Stimulated activated CD8-positive, alpha-beta memory T cell treated with anti-CD3 and anti-CD28 coated beads, Interleukin-7, amount 100 ng/mL, for 1 hour (primary cell): ENCODE measurements at places on chromosomes 5 and 9.

DNA sequence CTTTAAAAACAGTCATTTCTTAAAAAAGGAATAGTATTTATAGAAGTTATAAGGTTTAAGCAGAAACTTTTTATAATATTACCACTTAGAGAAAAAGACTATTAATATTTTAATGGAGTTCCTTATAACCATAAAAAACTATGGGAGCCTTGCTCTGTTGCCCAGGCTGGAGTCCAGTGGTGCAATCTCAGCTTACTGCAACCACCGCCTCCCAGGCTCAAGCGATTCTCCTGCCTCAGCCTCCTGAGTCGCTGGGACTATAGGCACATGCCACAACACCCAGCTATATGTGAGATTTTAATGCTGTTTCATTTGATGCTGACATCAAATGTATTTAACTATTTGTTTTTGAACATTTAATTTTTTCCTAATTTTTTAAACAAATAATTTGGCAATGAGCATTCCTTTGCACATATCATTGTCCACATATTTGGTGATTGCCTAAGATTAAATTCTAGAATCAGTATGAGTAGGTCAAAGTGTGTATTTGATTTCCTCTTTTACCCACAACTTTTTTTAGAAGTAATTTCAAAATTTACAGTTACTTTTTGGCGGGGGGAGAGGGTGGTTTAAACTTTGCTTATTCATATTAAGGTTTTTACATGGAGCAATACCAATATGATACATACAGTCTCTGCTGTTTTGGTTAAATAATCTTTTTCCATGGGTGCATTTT, 235.5 kb downstream of the ARHGEF28 start:
- DNase-seq = no peak

DNA sequence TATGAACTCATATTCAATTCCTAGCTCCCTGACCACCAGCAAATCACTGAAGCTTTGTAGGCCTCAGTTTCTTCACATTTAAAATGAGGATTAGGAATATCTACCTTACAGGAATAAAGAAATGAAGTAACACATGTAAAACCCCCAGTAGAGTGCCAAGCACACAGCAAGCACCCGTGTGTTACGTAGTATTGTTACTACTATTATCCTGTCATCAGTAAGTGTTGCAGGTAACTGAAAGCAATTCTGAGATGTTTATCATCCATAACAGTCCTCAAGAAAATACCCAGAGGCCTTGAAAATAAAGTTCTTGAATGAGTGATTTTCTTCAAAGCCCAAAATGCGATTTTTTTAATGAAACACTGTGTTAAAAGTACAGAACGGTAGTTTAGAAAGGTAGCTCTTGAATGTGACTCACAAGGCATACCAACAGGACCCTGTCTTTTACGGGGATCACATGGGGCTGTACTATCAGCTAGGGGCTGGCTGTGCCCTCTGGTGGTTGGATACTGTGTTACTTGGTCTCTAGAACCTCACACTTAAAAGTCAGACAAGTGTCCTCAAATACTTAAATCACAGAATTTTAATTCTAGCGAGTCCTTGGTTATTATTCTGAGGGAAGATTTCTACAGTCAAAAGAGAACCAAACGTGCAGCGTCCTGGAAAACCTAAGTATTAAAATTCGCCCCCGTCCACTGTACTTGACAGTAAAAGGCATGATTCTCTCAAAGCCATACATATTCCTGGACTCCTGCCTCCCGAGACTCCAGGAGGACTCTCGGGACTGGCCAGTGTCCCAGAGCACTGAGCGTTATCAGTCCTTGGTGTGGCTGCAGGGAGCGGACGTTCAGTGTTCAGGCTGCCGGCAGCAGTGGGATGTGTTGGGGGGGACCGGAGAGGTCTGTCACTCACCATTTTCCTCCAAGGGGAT, 725 bp downstream of the NDUFB6 start:
- peak; percentile 43 for DNase-seq

DNA sequence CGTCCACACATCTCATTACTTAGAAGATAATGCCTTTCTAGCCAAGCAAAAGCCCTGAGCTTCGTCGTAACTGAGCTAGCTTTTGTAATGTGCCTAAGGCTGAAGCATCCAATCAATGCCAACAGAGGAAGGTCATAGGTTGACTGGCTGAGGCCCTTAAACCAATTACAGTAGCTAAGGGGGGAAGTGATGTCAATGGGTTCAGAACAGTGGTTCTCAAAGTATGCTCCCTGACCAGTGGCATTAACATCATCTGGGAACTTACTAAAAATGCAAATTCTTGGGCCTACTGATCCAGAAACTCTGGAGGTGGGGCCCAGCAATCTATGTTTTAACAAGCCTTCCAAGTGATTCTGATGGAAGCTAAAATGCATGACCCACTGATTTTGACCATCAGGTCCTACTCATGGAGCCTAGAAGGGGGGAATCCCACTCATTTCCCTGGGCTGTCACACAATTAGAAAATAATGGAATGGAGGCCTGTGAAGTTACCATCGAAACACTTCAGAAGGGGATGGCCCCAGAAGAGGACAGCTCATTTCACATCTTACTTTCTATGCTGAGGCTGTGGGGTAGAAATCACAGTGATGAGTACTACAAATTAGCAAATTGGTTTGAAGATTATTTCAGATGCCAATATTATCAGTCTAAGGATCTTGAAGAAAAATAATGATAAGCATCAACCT, 4.8 kb upstream of the VLDLR start:
- no peak for DNase-seq

GRCh38 chr9:34267660-34268059, 61.4 kb downstream of the KIF24 start:
- no peak for DNase-seq

GRCh38 chr9:99368341-99369326, 146.6 kb downstream of the SEC61B start:
- DNase-seq = no peak

DNA sequence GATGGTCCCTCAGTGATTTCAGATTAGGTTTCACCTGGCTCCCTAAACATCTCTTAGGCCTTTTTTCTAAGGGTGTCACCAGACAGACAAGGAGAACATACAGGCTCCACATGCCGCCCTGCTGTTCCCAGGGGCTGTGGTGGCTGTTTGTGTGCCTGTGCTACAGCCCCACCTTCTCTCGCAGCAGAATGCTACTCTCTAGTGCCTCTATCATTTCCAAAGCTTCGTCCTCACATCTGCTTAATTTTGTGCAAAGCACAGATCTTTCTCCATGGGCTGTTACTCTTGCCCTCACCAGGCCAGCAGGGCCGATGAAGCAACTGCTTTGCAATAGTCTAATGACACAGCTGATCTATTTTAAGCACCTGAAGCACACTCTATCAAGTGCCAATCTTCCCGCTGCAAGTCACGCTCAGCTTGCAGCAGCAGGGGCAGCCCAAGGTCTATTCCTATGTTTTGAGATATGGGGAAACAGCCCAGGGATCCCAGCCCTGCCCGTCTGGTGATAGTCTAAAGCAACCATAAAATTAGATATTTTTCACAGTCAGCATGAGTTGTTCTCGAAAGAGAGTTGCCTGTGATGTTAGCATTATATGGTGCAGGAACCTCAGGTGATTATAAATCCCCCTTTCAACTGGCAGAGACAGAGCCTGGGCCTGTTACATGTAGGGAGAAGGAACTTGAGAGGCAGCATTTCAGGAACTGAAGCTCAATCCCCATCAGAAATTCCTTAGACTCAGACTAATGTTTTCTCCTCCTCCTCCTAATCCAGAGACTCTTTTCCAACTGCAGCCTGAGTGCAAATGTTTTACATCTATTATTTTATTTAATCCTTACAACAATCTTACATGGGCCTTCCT, 12.7 kb downstream of the ABLIM3 start:
- no peak for DNase-seq

DNA sequence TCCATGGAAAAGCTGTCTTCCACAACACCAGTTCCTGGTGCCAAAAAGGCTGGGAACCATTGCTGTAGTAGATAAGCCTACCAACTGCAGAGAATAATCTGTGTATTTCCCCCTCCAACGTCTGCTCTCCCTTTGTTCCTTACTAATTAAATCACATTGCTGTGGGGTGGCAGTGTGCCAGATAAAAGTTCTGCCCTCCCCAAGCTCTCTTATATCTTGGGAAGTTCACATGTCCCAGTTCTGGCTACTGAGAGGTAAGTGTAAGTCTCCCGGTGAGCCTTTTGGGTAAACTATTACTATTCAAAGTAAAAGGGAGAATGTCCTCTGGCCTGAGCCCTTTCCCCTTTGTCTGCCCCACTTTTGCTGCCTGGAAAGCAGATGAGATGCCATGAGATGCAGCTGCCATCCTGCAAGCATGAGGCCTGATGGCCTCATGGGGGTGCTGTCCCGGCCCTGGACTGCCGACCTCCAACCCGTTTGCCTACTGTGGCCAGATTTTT, 14.7 kb downstream of the ENC1 start:
- no peak for DNase-seq

GRCh38 chr5:6744841-6745705, 31.8 kb downstream of the TENT4A start:
- DNase-seq = no peak

DNA sequence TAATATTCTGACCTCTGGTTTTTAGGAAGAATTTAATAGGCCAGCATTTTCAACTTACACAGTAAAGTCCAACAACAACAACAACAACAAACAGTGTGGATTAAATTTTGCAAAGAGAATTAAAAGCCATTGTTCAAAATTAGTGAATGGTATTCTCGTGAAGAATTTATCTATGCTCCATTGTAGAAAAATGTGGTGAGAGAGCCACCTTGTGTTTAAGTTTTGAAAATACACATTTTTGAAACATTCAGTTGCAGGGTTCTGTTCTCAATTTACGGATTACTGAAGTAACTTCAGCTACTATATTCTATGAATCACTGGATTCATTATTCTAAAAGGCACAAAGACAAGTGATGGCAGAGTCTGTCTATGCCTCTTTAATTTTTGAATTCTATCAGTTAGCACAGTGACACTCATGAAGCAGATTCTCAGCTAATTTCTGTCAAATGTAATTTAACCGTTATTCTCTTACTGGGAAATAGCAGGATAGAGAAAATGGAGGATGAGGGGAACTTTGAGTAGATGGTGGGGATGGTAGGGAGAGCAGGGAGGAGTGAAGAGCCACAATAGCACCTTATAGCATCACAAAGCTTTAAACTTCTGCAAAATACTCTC, 11.0 kb downstream of the CCDC152 start:
- no peak for DNase-seq

GRCh38 chr9:109251080-109251775, 69.6 kb downstream of the EPB41L4B start:
- no peak for DNase-seq

- no peak for DNase-seq
Observed at GRCh38 chr5:55146080-55146479, 13.9 kb upstream of the GPX8 start.

GRCh38 chr5:167967494-167968177, 323.8 kb upstream of the WWC1 start:
- no peak for DNase-seq

- DNase-seq = no peak
Observed at GRCh38 chr9:83637389-83637788, 14.4 kb downstream of the IDNK start.
